Inflammatory macrophage treated with lipopolysaccharide for 1 hour (primary cell): ENCODE measurements at places on chromosomes 4 and X.

DNA sequence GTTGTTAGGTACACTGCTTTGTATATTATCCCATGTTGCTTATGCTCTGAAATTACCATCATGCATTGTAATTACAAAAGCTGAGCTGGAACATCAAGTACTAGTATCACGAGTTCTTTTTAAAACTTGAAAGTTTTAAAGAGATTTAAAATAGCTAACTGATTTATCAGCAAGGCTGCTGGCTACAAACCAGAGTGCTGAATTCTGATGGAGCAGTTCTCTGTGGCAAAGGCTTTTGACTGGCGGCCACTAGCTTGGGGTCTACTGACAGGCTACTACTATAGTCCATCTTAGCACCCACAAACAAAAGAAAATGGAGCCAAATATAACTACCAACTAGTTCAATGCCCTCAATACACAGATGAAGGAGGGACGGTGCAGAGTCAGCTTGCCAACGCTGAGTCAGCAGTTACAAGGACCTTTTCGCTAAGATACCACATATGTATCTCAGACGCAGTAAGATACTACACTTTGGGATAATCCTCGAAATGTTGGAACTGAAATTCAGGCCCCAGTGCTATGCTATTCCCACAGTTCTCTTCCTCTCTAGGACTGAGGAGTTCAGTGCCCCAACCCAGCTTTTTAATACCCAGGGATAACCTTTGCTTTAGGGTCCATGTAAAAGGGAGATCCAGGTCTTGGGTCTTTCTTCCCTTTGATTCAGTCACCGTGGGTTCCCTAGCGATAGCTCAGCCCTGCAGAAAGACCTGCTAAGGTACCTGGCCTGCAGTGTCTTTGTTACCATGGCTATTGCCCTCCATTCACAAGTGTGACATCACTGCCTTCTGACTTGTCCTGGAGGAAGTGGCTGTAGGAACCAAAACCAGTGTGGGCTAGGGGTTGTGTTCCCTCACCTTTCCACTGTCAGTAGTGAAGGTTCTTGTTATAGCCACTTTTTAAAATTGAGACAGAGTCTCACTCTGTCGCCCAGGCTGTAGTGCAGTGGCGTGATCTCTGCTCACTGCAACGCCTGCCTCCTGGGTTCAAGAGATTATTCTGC is 22.8 kb downstream of the MFAP3L start:
- DNase-seq: no peak

DNA sequence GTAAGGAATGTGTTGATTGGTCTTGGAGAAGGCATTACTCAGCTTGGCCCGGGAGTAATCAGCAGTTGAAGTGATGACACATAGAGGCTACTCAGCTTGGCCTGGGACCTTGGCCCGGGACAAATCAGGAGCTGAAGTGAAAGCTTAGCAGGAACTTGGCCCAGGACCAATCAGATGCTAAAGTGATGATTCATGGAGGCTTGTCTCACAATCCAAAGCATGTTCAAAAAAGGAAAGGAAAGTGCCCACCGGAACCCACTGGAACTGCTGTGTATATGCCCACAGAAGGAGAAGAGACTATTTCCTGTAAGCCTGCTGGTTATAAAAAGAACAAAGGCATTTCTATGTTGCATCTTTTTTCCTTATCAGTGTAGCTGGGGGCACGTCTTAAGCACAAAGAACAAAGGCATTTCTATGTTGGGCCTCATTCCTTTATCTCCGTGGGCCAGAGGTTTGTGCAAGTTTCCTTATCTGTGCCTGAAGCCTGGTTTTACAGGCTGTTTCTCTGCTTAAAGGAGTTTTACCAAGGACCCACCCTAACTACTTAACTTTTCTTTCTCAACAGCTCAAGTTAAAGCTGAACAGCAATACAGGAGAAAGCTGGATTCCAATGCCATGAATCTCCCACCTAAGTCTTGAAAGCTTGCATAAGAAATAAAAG is 1176.7 kb downstream of the NLGN4X start:
- peak; percentile 20 for DNase-seq

DNA sequence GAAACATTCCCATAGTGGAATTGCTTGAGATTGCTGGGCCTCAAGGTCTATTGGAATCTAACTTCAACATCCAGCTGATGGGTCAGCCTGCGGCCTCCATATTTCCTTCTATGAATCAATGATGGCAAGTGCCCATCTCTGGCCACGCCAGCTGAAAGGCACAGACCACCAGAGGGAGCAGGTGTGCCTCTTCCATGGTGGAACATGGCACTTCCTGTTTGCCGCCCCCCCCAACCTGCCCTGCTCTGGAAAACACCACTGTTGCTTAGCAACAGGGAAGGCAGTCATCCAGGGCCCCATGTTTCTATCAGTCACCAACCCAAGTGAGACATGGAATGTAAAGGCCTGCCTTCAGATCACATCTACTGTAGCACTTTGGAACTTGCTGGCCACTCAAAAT is 11.6 kb downstream of the PAGE4 start:
- DNase-seq: peak; percentile 33

GRCh38 chr4:25330335-25330734 is 17.8 kb downstream of the ZCCHC4 start:
- DNase-seq: no peak

GRCh38 chrX:6770936-6771335 is 236.0 kb upstream of the VCX3A start:
- no peak for DNase-seq

- DNase-seq: no peak
Observed at GRCh38 chr4:17236686-17237085, 275.2 kb downstream of the QDPR start.

GRCh38 chr4:100539706-100540105 is 21.9 kb upstream of the EMCN start:
- DNase-seq: no peak

- no peak for DNase-seq
Observed at GRCh38 chr4:173556398-173557131, 26.5 kb upstream of the HAND2 start.

GRCh38 chr4:74821541-74821940 is 27.2 kb upstream of the BTC start:
- DNase-seq: no peak

- DNase-seq: peak; percentile 67
Observed at GRCh38 chr4:10023806-10024205, 2.5 kb upstream of the SLC2A9 start.

DNA sequence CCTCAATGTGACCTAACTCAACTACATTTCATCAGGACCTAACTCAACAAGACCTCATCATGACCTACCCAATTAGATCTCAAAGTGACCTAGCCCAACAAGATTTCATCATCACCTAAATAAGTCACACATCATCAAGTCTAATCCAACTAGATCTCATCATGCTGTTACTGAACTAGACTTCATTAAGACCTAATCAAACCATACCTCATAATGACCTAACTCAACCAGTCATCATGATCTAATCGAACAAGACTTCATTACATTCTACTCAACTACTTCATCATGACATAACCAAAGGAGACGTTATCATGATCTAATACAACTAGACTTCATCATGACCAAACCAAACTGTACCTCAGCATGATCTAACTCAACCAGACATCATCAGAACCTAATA is 82.8 kb downstream of the DHRSX start:
- no peak for DNase-seq

- no peak for DNase-seq
Observed at GRCh38 chr4:113582737-113583136, 178.8 kb downstream of the CAMK2D start.
